ENCODE measurements at places on chromosomes 13 and 19.

GRCh38 chr13:111413407-111414187 lies 93.2 kb downstream of the TEX29 start:
- no peak for DNase-seq

DNA sequence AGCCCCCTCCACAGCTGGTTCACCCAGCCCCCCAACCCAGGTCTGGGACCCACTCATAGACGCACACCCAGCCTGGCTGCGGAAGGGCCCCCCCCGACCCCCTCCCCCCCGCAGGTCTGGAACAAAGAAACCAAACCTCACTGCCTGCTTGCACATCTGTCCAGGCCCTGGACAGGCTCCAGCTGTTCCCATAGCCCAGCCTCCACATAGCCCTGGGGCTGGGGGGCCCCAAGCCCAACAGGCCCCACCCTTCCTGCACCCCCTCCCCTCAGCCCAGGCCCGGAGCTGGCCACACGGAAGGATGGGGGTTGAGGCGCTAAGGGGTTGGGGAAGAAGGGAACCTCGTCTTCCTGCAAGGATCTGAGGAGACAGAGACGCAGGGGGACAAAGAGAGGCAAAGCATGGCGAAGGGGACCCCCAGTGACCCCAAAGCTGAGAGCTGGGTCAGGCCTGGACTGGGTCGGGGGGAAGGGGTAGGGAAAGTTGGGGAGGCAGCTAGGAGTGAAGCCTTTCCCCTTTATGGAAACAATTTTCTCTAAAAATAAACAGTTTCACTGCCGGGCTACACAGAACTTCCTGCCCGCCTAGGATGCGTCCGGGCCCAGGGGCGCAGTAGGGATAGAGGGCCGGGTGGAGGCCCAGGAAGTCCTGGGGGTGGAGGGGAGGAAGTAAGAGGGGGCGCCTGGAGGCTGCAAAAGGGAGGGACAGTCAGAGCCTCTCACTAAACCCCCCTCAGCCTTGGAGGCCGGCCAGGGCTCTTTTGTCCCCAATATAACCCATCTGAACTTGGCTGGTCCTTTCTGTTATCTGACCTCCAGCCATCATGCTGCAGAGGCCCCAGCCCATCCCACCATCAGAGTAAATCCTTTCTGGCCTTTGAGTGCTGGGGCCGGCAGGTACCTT lies 2.4 kb downstream of the KANK2 start:
- no peak for DNase-seq

- no peak for DNase-seq
Measured at GRCh38 chr13:32007494-32007893, 24.1 kb upstream of the FRY start.

- DNase-seq = no peak
Measured at GRCh38 chr13:49756263-49756662, 36.2 kb downstream of the KPNA3 start.

- DNase-seq = no peak
Measured at GRCh38 chr13:48831248-48831647, 144.5 kb upstream of the FNDC3A start.

DNA sequence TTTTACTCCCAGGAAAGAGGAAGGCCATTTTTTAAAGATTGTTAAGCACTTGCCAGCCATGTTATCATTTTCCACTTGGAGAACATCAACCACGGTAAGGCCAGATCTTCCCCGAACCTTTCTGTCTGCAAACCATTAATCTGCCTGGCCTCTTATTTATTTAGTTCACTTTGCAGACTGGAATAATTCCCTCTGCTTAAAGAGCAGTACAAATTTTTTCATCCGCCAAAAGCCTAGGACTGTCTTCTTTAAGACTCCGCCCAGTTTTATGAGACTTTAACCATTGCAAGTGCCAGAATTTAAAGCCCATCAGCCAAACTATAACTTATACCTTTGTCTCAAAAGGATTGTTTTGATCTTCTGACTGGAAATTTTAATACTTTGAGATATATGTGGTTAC lies 426.3 kb downstream of the KCTD12 start:
- no peak for DNase-seq

- no peak for DNase-seq
Measured at GRCh38 chr19:3986260-3987041, 1.2 kb upstream of the EEF2 start.

DNA sequence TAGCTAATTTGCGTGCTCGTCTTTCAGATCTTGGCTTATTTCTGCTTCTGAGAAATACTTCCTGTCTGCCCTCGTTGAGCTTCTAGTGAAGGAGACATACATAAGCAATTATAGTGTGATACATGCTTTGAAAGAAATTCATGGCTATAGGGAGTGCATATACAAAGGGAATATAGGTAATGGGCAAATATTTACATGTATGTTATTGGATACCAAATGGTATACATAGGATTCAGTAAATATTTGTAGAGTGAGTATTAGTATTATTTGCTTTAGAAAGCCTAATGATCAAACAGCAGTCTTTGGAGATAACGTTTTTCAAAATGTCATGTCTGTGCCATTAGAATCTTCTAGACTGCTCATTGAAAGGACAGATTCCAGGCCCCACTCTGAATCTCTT lies 5.2 kb downstream of the BRCA2 start:
- DNase-seq = no peak

- DNase-seq = no peak
Measured at GRCh38 chr13:35814605-35815011, 316.6 kb downstream of the DCLK1 start.

DNA sequence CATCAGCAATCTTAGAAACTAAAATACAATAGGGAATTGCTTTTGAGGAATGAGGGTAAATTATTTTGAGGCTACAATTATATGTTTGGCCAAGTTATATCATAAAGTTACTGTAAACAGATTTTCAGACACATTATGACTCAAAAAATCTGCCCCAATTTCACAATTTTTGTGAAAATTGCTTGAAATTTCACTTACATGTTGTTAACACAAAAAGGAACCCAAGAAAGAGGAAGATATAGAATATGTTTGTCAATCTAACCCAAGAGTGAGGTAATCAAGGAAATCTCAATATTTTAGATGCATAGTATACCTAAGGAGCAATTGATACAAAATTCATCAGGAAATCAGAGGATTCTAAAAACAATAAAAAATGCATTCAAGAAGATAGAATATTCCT lies 73.9 kb upstream of the FNDC3A start:
- DNase-seq = no peak

DNA sequence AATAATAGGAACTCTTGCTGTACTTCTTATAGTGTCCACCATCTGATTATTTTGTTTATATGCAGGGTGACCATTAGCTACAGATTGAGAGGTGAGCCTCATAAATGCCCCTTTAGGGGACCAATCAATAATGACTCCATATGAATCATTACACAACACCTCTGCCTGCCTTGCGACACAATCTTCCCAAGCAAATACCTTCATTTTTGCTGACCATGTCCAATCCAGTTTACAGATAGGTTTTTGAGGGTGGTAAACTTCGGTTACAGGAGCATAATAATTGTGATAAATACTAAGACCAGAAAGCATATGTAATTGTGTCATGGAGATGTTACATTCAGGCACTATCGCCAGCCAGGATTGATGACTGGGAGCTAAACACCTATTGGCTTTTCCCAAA lies 23.6 kb upstream of the IL17D start:
- no peak for DNase-seq

GRCh38 chr13:94248454-94249228 lies 230.8 kb downstream of the DCT start:
- DNase-seq = no peak

- no peak for DNase-seq
Measured at GRCh38 chr19:6412061-6412446, 12.6 kb downstream of the KHSRP start.

DNA sequence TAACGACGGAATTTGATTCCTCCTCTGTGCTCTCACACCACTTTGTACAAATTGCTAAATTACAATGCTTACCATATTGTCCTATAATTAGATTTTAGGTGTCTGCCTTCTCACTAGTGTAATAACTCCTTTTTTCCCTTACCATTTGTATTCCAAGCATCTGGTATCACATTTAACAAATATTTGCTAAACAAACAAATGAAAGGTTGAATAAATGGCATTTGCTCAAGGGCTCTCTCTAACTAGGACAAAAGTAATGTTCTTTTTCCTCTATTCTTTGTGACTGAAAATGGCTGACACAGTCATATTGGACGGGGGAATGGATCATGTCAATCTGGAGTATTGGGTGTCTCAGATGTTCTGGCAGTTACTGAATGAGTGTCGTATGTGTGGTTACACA lies 99.7 kb downstream of the ENOX1 start:
- DNase-seq = no peak

DNA sequence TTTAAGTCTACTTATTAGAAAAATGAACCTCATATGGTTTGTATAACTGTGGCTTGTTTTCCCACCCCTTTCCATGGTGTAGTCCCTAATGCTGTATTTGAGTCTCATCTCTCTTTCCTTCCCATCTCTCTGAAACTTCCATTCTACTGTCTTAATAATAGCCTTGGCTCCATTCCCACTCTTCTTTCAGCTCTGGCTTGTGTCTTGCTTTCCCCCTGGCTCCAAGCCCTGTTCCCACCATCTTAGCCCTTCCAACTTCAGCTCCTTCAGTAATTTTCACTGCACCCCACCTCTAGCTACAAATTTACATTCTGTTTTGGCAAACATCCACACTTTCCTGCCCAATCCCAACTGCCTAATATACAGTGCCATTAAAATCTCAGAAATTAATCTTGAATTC lies 137.5 kb downstream of the SLITRK6 start:
- no peak for DNase-seq

DNA sequence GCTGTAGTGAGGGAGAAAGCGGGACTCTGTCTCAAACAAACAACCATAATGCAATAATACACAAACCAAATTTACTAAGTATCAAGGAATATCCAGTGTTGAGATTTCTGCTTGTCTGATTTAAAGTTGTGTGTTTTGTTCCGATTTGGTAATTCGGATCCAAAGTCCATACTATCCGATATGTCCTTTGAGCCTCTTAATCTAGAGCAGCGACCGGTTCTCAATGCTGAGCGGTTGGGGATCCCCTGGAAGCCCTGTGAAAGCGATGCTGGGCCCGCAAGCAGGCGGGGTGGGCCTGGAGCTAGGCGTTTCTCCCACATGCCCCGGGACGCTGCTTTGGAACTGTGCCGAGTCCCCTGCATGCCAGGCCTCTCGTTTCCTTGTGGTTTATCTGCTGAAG lies 20.2 kb downstream of the C19orf44 start:
- DNase-seq = no peak

DNA sequence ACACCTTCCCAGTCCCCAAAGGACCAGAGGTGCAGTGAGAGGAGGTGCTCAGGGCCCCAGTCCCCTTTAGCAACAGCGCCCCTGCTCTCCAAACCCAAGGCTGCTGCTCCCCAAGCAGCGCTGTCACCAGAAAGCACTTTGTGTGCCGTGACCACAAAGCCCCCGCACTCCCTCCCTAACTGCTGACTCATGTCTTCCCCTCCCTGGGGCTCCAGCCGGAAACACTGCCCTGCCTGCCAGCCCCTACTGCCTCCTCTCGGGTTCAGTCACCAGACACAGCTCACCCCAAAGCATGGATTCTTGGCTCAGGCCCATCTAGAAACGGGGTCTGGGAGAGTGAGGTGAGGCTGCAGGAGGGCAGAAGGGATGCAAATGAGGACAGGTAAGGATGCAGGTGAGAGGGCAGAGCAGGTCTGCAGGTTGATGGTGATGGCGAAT lies 4.9 kb upstream of the TNFSF14 start:
- DNase-seq = peak; percentile 81

- no peak for DNase-seq
Measured at GRCh38 chr19:8512115-8512967, 1.6 kb downstream of the ZNF414 start.

- no peak for DNase-seq
Measured at GRCh38 chr13:95684418-95684817, 7.5 kb downstream of the DNAJC3 start.

DNA sequence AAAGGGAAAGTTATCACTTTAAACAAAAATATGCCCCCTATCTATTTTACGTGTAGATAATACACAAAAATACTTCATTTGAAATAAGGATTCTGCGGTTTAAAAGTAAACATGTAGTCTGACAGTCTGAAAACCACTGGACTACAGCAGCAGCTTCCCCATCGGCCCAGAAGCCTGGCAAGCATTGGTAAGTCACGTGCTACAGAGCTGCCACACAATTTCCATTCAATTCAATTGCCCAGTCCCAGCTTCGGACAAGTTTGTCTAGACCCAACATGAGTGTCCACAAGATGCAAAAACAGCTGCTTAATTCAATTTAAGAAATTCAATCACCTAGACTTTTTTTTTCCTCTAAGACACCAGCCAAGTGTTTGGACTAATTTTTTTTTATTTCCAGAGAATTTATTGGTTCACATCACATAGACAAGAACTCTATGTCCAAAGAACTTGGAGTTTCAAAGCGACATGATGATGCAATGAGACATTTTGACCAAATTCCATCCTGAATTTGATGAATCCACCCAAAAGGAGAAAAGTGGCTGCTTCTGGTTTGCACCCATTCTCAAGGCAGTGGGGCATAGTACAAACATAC lies 458.9 kb downstream of the COG6 start:
- no peak for DNase-seq

DNA sequence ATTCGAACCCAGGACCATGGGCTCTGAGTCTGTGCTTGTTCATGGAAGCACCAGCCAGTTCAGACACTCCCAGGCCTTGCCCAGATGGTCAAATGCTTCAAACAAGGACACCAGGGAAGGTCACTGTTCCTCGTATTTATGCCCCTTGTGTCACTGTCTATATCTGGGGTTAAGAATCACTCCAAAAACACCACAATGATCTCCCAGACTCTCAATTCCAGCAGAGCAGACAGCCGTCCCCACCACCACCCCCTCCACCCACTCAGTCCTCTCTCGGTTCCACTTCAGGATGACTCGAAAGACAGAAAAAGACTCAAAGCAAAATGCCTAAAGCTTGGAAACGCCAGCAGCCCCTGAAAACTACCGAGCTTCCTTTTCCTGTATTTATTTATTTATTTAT lies 79.0 kb downstream of the INSR start:
- DNase-seq = no peak

GRCh38 chr13:75102001-75102716 lies 379.8 kb downstream of the TBC1D4 start:
- no peak for DNase-seq

DNA sequence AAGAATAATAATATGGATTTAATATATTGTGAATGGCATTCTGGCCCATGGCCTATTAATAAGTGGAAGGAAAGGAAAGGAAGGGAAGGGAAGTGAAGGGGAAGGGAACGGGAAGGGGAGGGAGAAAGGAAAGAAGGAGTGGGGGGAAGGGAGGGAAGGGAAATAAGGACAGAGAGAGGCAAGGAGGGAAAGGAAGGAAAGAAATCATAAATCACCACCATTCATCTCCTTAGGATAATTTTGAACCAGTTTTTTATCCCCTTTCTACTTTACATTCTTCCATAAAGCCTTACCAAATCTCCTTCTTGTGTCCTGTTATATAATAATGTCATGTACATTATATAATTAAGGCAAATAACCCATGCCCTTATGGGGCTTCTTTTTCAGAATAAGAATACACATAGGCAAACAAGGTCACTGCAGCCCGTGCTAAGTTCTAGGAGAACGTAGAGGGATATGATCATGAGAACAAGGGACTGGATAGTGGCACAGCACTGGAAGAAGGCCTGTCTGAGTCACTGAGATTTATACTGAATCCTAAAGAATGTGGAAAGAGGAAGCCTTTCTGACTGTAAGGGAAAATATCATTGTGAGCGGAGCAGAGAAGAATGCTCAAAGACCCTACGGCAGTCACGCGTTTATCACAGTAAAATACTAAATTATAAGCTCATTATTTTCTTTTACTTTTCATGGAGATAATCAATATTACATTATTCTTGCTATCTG lies 444.5 kb upstream of the GPC6 start:
- DNase-seq = no peak

Measured in stimulated activated CD8-positive, alpha-beta memory T cell treated with anti-CD3 and anti-CD28 coated beads, Interleukin-4, amount 100 ng/mL, for 1 hour (primary cell).